ENCODE measurements at places on chromosomes 1 and 21. TPM values are rescaled to one million over a fixed set of nuclear protein-coding genes. Genes with fewer than 3 reads are reported as not detected.

Gene COL8A2
- 3.7 TPM for total RNA-seq

Gene SLC45A3
- total RNA-seq, result 8.3 TPM

Gene ATPAF1
- total RNA-seq, result 39.7 TPM

Gene PTGS2
- 10.0 TPM for total RNA-seq

Gene RASAL2
- total RNA-seq, result 13.5 TPM

Gene PTPRC
- not detected for total RNA-seq
